Esophagus muscularis mucosa (tissue), 4 donors: ENCODE measurements at places on chromosomes 6 and 20. TPM values are rescaled to one million over a fixed set of nuclear protein-coding genes. Genes with fewer than 3 reads are reported as not detected.

The GHRH gene
- total RNA-seq, result not detected

The PDE10A gene
- 2.9 TPM for total RNA-seq

The C6orf141 gene
- total RNA-seq, result 1.2 TPM

The DCDC2 gene
- total RNA-seq, result not detected

The SALL4 gene
- total RNA-seq, result not detected

The ADGRB3 gene
- 5.7 TPM for total RNA-seq

The FAM83B gene
- total RNA-seq, result not detected

The TREM2 gene
- 1.7 TPM for total RNA-seq

The PCNA gene
- total RNA-seq, result 35.1 TPM

The TMEM151B gene
- 0.42 TPM for total RNA-seq

The TMEM170B gene
- 5.4 TPM for total RNA-seq

The STX11 gene
- total RNA-seq, result 3.3 TPM

The MAP1LC3A gene
- total RNA-seq, result 83.9 TPM

The PPP1R16B gene
- total RNA-seq, result 5.2 TPM
